ENCODE measurements at places on chromosomes 12 and 14.

DNA sequence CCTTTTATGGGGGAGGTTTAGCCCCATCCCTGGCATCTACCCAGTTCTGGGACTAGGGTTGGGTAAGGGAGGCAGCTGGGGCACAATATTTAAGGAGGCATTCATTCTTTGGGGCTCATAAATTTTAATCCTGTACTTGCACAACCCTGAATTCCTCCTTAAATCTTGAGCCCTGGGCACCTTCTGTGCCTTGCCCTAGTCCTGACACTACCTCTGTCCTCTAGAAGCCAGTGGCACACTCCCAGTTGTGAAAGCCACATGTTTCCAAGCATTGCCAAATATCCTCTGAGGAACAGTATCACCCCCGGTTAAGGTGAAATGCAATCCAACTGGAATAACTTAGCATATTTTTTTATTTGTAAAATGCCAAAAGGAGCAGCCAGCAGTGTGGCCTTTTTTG lies 36.6 kb downstream of the SLC16A7 start:
- DNase-seq, result no peak

GRCh38 chr12:70691018-70691672 lies 53.9 kb upstream of the PTPRB start:
- DNase-seq, result no peak

DNA sequence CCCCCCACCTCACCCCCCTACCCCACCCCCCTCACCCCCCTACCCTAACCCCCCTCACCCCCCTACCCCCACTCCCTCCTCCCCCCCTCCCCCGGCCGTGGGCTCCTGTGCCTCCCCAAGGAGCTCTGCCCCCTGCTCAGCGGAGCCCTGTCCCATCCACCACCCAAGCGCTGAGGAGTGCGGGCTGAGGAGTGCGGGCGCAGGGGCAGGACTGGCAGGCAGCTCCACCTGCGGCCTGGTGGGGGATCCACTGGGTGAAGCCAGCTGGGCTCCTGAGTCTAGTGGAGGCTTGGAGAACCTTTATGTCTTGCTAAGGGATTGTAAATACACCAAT lies 2.3 kb upstream of the JPH4 start:
- no peak for DNase-seq

DNA sequence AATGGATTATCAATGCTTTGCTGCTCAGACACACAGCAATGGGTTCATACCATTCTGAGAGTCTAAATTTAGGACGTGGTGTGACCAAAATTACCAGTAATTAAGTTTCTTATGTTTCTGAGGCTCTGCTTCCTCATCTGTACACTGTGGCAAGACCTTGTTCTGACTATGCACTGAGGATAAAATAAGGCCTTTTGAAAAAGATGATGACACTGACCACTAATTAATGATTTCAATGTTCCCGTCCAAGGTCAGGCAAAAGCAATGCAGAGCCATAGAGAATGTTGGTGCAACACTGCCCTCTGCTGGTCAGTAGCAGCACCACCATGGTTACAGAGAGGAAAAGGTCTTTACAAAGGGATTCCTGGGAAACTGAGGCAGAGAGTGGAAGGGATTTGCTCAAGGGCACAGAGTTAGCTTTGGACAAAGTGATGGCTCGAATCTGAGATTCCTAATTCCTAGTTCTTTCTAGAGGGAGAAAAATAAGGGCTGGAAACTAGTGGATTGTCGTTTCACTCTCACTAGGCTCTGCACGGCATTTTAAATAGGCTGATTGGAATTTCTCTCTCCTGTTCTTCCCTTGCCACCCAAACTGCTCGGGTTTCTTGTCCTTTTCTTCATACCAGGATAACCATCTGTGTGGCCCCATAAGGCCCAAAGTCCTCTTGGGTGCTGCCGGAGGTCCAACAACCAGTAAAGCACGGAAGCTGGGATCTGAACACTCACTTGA lies 22.3 kb upstream of the P2RX7 start:
- no peak for DNase-seq

DNA sequence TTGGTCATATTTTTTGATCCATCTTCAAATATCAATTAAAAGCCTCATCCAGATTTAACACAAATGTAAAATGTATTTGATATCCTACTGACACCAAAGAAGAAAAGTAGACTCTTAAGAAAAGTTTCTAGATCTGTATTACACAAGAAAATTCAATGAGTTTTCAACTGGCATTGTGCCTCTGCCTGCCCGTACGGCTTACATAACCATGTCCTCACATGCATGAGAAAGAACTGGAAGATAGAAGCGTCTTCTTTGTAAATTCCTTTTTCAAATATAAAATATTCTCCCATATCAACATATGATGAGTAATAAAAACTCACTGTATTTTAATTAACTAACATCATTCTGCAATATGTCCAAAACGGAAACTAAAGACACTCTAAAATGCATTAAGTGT lies 7.2 kb downstream of the ANKS1B start:
- no peak for DNase-seq

DNA sequence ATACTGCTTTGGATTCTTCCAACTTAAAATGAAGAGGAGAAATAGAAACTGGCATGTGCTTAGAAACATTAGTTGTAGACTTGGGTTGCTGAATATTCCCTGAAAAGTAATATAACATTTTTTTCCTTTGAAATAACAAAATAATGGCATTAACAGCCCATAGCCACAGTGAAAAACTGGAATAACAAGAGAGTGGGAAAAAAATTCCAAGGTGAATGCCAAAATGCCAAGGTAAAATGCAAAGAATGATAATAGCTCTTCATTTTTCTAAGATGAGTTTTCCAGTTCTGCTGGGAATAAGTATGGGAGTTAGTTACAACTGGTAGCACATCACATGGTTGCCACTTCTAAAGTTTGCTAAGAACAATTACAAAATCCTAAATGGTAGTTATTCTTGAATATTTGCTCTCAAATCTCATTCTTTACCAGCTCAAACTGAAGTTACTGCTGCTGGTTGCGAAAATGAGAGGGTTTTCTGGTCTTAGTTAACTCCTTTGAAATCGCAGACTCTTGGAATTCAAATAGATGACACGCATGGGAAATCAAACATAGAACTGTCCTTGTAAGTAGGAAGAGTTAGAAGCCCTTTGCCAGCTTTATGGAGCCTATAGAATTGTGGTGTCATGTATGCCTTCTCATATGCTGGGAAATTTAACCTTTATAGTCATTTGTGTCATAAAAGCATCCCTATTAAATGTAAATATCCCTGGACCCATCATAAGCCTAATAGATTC lies 165.0 kb upstream of the DCN start:
- DNase-seq, result no peak

DNA sequence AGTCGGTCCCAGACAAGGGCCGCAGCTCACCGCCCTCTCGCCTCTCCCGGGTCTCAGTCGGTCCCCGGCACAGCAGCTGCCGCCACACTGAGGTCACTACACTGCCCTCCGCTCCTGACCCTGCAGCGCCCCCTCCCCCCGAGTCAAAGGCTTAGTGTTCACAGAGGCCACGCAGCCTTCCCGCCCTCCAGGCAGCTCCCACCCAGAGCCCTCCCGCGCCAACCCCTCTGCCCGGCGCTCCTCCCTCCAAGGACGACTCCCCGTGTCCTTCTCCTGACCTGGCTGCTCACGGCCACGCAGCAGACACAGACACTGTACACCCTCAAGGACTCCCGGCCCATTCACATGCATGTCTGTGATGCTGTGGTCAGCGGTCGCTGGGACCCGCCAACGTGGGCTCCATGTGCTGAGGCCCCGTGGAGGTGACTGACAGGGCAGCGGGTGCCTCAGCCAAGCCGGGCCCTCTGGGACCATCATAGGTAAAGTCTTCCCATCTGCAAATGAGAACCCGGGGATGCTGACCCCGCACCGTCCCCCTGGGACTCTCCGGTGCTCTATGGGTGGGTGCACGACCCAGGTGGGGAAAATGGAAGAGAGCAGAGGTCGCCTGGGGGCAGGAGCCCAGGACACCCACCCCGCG lies 16.3 kb upstream of the GALNT9 start:
- no peak for DNase-seq

DNA sequence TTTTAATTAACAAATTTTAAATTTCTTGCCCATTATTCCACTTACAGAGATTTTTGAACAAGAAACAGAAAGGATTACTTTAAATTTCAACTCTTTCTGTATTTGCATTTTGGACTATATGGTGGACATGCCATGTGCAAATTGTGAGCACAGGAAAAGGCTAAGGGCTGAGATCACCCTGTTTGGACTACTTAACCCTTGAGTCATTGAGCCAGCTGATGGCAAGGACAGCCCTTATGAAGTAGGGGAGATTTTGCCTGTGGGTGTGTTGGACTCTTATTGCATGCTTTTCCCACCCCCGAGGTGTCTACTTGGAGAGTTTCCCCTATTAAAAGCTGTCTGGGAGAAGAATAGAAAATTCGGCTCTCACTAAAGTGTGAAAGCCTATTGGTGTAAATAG lies 17.2 kb downstream of the DERA start:
- DNase-seq, result peak; percentile 89

DNA sequence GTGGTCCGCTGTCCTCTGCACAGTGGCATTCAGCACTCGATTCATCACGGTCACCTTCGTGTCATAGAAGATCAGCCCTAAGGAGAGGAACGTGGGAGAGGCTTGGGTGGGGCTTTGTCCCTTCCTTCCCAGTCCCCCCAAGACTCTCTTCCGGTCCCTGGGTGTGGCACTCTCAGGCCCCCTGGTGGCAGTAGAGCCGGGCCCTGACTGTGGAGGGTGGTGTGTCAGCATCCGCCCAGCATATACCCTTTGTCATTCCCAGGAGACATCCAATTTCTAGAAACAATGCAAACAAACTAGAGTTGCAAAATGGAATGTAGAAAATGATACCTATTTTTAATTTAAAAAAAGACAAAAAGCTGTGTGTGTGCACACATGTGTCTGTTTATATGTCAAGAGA lies 45.0 kb downstream of the TRAFD1 start:
- no peak for DNase-seq

DNA sequence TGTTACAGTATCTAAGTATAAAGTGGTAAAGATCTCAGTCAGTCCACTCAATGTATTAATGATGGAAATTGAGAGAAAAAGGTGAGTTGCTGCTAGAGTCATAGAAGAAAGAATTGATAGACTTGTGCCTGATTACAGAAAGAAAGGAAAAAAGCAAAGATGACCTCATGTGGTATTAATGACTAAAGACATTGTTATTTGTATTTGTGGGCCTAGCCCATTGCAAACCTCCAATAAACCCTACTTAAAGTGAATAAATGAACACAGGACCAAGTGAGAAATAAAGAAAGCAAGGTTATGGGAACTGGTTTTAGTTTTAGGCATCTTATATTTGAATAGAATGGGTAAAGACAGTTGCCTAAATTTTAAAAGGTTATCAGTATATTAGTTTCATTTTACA lies 105.5 kb downstream of the SYT1 start:
- peak; percentile 7 for DNase-seq

DNA sequence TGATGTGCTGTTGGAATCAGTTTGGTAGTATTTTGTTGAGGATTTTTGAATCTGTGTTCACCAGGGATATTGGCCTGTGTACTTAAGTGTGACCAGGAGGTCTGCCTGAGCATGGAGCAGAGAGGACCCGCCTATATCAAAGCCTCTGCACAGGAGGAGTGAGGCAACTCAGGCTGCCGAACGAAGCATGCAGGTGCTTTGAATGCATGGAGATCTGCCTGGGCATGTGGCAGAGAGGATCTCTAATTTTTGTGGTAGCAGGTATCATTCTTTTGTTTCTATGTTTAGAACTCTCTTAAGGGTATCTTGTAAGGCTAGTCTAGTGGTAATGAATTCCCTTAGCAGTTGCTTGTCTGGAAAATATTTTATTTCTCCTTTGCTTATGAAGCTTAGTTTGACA lies 26.9 kb downstream of the RAB3IP start:
- no peak for DNase-seq

GRCh38 chr14:106294324-106294723 lies 767.9 kb downstream of the TMEM121 start:
- no peak for DNase-seq

GRCh38 chr14:74169906-74170305 lies 69.3 kb upstream of the VSX2 start:
- no peak for DNase-seq

GRCh38 chr14:76767681-76768656 lies 6.7 kb downstream of the VASH1 start:
- no peak for DNase-seq

- DNase-seq, result no peak
These were observed 65.7 kb downstream of the PRKCH start for GRCh38 chr14:61387076-61387475.

- DNase-seq, result peak; percentile 57
These were observed 179.6 kb downstream of the NELL2 start for GRCh38 chr12:44696542-44696941.

- no peak for DNase-seq
These were observed 20.6 kb downstream of the TEAD4 start for GRCh38 chr12:2979806-2980205.

DNA sequence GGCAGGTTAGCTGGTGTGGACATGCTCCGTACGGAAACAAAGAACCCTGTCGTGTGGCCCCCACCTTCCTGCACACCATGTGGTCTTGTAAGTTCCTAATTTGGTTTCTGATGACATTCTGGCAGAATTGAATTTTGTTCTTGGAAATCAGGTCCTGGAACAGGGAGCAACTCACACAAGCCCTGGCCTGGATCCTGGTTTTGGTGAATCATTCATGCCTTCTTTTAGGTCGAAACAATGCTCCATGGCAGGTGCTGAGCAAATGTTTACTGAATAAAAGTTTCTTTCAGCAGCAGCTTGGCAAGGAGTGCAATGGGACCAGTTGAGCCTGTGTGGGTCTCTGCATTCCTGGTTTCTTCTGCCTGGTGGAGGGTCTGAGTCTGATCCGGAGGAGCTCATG lies 978.4 kb downstream of the BCL11B start:
- no peak for DNase-seq

DNA sequence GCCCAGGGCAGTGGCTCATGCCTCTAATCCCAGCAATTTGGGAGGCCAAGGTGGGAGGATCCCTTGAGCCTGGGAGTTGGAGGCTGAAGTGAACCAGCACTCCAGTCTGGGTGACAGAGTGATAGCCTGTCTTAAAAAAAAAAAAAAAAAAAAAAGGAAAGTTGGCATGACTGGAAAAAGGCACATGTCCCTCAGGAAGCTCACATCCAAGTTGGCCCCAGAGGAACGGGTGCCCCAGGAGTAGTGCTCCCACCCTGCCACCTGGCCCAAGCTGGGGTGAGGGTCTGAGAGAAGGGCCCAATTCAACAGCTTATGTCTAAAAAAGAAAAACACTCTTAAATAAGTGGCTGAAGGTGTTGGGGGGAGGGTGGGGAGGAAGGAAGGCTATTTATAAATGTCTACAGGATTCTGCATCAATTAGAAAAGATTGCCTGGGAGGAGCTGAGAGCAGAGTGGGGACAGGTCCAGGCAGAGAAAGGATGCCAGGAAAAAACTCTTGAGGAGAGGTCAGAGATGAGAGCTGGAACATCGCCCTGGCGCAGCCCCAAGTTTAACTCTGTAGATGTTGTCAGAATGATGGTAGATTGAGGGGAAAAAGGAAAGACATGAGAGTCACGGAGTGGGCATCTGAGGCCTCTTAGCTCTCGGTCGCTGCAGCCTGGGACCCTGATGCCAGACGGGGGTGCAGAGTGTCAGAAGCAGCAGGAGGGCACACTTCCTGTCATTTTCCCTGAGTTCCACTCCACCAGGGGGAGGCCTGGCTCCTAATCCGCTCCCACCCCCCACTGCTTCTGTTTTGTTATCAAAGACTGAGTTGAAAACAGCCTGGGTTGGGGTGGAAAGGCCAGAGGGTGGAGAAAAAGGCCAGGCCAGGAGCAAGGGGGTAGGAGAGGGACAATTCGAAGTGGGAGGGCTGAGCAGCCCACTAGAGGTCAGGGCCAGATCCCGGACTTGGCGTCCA lies 7.3 kb downstream of the SPRYD3 start:
- no peak for DNase-seq

- no peak for DNase-seq
These were observed 23.2 kb downstream of the BORCS5 start for GRCh38 chr12:12379831-12380730.

Measured in NCI-H226 (cell line).